Mesothelial cell of epicardium (in vitro differentiated cells): ENCODE measurements at places on chromosomes 12 and 14.

DNA sequence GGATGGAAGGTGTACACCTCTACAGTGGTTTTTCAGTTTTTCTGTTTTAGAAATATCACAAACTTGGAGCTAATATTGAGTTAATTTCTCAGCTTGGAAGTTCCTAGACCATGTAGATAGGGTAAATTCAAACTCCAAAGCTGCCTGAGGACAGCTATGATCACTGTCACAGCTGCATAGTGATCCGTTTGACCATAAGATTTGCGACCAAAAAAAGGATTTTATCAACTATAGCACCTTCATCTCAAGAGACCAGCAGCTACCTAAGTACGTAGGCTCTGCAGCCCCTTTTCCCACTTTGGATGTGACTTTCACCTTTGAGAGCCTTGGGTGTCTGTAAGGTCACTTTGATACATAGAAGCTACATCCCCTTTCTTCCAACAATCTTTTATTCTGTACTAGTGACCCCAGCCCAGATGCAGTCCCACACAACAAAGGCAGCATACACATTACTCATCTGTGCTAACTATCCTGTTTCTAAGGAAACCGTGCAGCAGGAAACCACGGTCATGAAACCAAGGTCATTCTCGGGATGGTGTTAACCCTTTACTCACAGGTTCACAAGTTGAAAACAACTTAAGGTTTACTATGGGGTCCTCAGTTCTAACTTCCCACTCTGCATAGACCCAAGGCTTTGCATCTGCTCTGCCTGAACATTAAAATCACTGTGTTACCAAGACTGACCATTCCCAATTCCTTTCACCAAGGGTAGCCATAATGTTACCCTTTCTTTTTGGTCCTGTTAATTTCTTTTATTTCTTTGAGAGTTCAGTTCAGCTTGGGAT is 75.4 kb downstream of the IFT81 start:
- no peak for DNase-seq

GRCh38 chr14:51157012-51157411 is 62.1 kb upstream of the TRIM9 start:
- DNase-seq, result no peak

- no peak for DNase-seq
Measured at GRCh38 chr12:15278816-15279658, 43.3 kb upstream of the PTPRO start.

DNA sequence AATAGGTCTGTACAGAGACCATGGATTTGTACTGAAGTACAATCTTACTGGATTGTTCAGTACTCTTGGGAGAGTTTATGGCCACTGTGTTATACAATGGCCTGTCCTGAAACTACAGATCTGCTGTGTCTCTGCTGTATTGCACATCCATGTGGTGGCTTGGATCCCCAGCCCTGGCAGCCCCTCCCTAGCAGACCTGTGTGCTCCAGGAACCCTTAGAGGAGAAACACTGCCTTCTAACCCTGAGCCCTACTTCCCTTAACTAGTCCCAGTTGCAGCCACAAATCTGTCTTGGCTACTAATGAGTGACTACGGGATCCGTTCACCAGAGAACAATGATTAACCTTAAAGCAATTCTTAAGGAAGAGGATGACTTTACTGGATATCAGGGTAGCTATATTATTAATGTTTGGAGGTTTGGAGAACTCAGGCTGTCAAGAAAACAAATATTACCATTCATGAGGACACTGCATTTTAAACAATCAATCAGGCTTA is 27.7 kb downstream of the RNF34 start:
- no peak for DNase-seq

DNA sequence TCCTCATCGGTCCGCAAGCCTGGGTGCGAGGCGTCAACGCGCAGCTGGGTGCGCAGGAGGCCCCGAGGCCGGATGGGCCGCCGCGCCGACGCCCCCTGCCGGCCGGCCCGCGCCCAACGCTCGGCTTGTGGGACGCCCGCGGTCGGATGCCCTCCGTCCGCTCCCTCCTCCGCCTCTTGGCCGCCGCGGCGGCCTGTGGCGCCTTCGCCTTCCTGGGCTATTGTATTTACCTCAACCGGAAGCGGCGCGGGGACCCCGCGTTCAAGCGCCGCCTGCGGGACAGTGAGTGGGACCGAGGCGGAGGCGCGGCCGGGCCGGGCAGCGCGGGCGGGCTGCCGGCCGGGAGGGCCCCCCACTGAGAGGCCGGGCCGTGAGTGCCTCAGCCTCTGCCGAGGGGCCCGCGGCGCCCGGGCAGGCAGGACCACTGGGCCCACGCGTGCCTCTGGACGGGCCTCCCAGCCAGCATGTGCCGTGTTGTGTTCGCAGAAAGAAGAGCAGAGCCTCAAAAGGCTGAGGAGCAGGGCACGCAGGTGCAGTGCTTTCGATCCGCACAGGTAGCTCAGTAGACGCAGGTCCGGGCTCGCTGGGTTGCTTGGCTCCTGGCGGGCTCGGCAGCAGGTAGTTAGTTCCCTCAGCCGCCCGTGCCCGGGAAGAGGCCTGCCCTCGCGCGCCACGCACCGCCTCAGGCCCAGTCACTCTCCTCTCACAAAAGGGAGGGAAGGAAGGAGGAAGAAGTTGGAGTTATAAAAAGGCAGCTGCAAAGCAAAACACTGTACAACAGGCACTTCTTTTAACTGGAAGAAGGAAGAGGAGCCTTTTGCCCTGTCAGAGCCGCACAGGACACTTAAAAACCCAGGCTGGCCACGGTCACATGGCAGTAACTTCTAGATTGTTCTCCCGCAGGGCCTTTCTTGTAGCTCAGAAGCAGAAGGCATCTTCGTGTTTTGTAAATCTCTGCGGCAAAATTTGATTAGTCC is at the start of gene TOMM20L:
Gene TOMM20L (plus strand): TSS at position 119 of the 977 bp plus-strand sequence. CDS start 28 bp downstream, at position 147.
- peak; percentile 81 for DNase-seq

- DNase-seq, result no peak
Measured at GRCh38 chr12:52534482-52534881, 14.3 kb upstream of the KRT5 start.

GRCh38 chr12:19138551-19138950 is 9.0 kb downstream of the PLEKHA5 start:
- no peak for DNase-seq

- no peak for DNase-seq
Measured at GRCh38 chr12:75715323-75715644, 203.9 kb upstream of the KRR1 start.

- no peak for DNase-seq
Measured at GRCh38 chr14:25953532-25954139, 644.2 kb downstream of the NOVA1 start.

- no peak for DNase-seq
Measured at GRCh38 chr14:31229638-31230572, 22.3 kb upstream of the HECTD1 start.

GRCh38 chr12:18567787-18568186 is 170.0 kb downstream of the PLCZ1 start:
- DNase-seq, result no peak

- DNase-seq, result no peak
Measured at GRCh38 chr12:4118017-4118510, 155.5 kb upstream of the CCND2 start.

DNA sequence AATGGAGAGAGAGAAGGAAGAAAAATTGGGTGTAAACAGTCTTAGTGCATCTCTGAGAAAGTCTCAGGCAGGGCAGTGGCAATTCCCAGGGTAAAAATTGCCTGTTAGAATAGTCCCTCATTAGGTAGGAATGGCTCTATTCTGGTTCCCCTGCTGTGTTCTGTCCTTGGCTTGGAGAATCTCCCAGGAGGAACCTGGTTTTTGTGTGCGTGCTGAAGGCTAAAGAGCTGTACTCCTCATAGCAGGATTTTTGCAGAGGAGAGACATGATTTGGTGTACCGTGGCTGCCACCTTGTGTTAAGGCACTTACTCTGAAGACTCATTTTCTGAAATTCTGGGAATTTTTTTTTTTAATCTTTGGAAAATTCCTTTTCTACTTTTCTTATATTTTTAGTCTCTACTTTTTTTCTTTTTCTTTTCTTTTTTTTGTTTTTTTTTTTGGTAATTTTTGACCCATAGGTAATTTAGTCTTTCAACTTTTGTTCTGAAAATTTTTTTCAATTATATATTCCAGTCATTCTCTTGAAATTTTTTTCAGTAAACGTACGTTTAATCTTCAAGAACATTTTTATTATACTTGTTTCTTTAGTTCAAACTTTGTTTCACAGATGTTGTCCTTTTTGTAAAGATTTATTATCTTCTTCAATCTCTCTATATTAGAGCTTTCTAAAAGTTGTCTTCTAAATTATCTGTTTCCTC is 63.8 kb downstream of the FBXO33 start:
- peak; percentile 36 for DNase-seq

GRCh38 chr14:103694572-103695026 is 20.7 kb downstream of the XRCC3 start:
- DNase-seq, result no peak

- no peak for DNase-seq
Measured at GRCh38 chr14:105682956-105683570, 156.7 kb downstream of the TMEM121 start.

- no peak for DNase-seq
Measured at GRCh38 chr14:105938055-105938863, 411.9 kb downstream of the TMEM121 start.

- no peak for DNase-seq
Measured at GRCh38 chr12:1463073-1463905, 131.1 kb downstream of the FBXL14 start.

- no peak for DNase-seq
Measured at GRCh38 chr14:74946659-74947281, 8.6 kb downstream of the PGF start.

GRCh38 chr12:31342286-31342685 is 16.3 kb upstream of the SINHCAF start:
- no peak for DNase-seq

GRCh38 chr12:131575371-131575770 is 135.5 kb upstream of the SFSWAP start:
- DNase-seq, result no peak

DNA sequence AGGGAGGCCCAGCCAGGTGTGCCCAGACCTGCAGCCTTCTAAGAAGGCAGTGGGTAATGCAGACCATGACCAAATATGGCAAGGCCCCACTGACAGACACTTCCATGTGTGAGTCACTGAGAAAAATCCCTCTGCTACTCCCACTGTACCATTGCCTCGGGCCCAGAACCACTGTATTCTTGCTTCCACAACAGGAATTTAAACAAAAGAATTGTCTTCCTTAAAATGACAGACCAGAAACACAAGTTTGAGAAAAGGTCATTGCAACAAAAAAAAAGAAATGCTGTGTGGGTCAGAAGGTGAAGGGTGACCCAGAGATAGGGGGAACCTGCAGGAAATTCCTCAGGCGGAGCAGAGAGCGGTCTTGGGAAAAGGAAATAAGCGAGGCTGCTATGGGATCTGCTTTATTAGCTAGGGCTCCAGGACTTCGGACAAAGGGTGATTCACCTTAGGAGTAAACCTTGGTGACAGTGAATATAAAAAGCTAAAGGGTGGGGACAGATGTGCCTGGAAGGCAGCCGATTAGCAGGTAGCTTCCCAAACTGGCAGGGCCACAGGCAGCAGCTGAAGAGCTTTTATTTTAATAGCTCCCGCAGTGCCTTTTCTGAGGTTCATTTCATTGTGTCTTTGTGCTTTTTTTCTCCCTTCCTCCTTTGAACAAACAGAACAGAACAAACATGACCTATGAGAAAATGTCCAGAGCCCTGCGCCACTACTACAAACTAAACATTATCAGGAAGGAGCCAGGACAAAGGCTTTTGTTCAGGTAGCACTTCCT is 185.3 kb upstream of the BCL2L14 start:
- DNase-seq, result no peak

DNA sequence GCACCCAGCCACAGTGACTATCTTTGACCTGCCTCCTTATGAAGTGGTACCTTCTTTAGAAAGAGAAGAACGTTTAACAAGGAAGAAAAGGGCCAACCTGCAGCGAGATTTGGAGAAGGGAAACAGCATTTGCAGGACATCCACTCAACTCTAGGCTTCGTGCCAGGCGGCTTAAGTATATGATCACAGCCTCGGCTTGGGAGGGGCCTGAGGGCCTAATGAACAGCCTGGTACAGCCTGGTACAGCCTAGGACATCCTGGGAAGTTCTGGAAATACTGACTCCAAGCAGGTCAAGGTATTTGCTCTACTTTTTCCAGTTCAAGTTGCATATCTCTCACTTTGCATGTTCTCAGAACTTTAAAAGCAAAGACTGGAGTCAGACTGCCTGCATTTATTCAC is 16.1 kb downstream of the HCAR2 start:
- no peak for DNase-seq

DNA sequence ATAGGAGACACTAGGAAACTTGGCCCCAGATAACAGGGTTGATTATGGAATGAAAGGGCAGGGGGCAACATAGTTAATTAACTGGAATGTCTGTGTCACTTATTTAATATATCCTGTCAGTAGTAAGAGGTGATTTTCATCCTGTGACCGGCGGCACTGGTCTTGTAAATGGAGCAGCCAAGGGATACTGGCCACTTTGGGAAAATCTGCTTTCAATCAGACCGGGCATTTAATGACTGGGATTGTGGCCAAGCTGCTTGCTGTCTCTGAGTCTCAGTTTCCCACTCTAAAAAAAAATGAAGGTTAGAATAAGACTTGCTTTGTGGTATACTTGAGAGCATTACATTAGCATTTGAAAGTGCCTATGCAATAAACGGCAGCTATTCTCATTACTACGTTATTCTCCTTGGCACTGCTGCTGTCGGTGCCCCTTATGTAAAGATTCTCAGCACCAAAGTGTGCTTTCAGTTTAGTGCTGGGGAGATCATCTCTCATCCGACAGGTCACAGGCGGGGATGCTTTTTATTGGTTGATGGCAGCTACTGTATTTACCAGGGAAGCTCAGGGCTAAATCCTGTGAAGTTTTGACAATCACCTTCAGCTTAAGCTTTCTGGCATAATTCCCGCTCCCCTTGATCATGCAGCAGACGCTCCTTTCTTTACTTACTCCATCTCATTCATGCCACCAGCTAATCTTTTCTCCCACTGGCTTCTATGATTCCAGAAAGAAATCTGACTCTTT is 162.1 kb downstream of the ESRRB start:
- no peak for DNase-seq

- no peak for DNase-seq
Measured at GRCh38 chr14:71652368-71652767, 279.9 kb upstream of the RGS6 start.

GRCh38 chr12:49059045-49059298 is 1.6 kb downstream of the KMT2D start:
- DNase-seq, result no peak

GRCh38 chr14:68210729-68211299 is 391.2 kb downstream of the RAD51B start:
- no peak for DNase-seq

GRCh38 chr12:58877243-58877743 is 43.0 kb downstream of the LRIG3 start:
- DNase-seq, result no peak

DNA sequence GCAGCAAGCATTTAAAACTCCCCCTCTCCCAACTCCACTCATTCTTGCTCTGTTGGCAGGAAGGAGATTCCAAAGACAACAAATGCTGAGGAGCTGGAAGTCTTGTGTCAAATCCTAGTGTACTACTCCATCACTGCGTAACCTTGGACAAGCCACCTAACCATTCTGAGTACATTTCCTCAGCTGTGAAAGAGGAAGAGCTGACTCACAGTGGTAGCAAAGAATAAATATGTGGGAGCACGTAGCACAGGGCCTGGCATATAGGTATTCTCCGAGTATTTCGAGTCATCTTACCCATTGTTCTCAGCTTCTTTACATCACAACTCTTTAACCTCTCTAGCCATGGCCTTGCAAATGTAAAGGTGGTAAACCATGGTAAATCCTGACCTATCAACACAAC is 28.7 kb downstream of the EGLN3 start:
- no peak for DNase-seq
